Chondrocyte (in vitro differentiated cells): ENCODE measurements at places on chromosomes 3 and 15. TPM values are rescaled to one million over a fixed set of nuclear protein-coding genes. Genes with fewer than 3 reads are reported as not detected.
A peak's percentile ranks its signal among the peaks of the same experiment; 100 is the strongest.

The SMAD6 gene
- total RNA-seq: 5.2 to 29.0 TPM (median 6.6 TPM) in 3 replicates

The RNF13 gene
- 37.0 to 43.1 TPM (median 42.1 TPM) in 3 replicates for total RNA-seq

The TARS3 gene
- total RNA-seq: 10.7 to 15.1 TPM (median 12.7 TPM) in 3 replicates

The PPM1L gene
- total RNA-seq: 3.3 to 9.6 TPM (median 8.5 TPM) in 3 replicates

The SLC2A2 gene
- not detected in 3 replicates for total RNA-seq

The LINGO1 gene
- 5.1 to 12.2 TPM (median 12.0 TPM) in 3 replicates for total RNA-seq

The SLC9C1 gene
- 0.07 TPM in 1 of 3 replicates, not detected in the others for total RNA-seq

The WNT7A gene
- not detected in 3 replicates for total RNA-seq

DNA sequence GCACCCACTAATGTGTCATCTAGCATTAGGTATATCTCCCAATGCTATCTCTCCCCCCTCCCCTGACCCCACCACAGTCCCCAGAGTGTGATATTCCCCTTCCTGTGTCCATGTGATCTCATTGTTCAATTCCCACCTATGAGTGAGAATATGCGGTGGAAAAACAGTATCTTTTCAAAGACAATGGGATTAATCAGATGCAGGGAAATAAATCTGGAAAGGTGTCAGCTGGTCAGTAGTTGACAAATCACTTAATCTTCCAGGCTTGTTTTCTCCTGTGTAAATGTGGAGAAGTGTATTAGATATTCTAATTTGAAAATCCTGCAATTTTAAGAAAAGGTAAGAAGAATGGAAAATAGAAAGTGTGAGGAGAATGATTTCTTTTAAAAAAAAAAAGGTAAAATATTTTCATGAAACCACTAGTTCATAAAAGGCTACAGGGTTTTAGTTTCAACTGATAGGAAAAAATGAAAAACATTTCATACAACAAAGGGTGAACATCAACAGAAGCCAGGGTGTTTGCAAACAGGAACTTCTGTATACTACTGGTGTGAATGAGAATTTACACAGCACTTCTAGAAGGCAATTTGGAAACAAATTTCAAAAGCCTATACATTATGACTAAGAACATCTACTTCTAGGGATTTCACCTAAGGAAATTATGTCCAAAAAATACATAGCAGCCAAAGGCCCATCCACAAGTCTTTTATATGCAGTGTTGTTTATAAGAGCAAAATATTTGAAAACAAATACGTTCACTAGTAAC, 113.5 kb downstream of the CBLB start:
- no peak overlapping the region for H3K4me3 ChIP-seq
- no peak overlapping the region for H3K27ac ChIP-seq
- DNase-seq: no peak
- H3K27me3 ChIP-seq: no peaks in the 10 kb centered on the region
- peaks cover 6% of the 10 kb centered on the region for H3K4me1 ChIP-seq
- peaks cover 8% of the 10 kb centered on the region for H3K36me3 ChIP-seq

DNA sequence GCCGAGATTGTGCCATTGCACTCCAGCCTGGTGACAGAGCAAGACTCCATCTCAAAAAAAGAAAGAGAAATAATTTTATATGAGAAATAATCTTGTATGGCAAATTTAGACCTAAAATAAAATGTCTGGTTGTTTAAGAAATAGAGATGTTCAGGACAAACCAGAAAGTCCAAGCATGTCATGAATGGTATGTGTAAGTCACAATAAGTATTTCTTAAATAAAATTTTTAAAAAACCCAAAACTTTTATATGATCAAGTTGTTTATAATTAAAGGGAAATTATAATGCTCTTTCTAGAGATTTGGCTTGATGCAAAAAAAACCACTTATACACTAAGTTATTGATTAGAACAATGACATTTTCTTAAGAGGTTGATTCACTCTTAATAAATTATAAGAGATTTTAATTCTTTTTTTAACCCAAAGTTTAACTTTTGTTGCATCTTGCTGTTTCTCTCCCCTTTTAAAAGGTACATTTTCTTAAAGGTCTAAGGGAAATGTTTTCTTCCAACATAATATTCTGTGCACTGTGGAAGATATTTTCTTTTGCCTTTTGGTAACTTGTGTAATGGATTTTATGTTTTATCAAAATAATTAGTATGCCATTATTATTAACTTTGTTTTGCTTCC, 105.7 kb downstream of the RTP4 start:
- H3K4me3 ChIP-seq: no peak overlapping the region
- H3K4me1 ChIP-seq: no peaks in the 10 kb centered on the region
- no peak for DNase-seq
- no peak overlapping the region for H3K27ac ChIP-seq
- H3K27me3 ChIP-seq: peaks cover 6% of the 10 kb centered on the region
- H3K36me3 ChIP-seq: peaks cover 4% of the 10 kb centered on the region

- no peak overlapping the region for H3K27ac ChIP-seq
- H3K36me3 ChIP-seq: no peaks in the 10 kb centered on the region
- peaks cover 70% of the 10 kb centered on the region for H3K27me3 ChIP-seq
- no peak for DNase-seq
- H3K4me3 ChIP-seq: peak overlapping the region; percentile 70
These were observed 318.6 kb downstream of the FGF12 start for GRCh38 chr3:192408647-192409200.

- H3K4me3 ChIP-seq: no peak within 1 kb of the TSS
- DNase-seq: no peak
- H3K27me3 ChIP-seq: peaks cover 9% of the 10 kb centered on the region
- peaks cover 3% of the 10 kb centered on the region for H3K4me1 ChIP-seq
These were observed at the start of gene CD200R1 for GRCh38 chr3:112974894-112975293. Gene CD200R1, minus strand, starts transcription at chr3:112975103. Its CDS starts 246 bp downstream, at chr3:112974857.

- no peak overlapping the region for H3K4me3 ChIP-seq
- H3K27me3 ChIP-seq: no peaks in the 10 kb centered on the region
- peaks cover 9% of the 10 kb centered on the region for H3K4me1 ChIP-seq
- no peak overlapping the region for H3K27ac ChIP-seq
- no peak for DNase-seq
These were observed 123.2 kb downstream of the MAGI1 start for GRCh38 chr3:65915477-65915876.

GRCh38 chr15:64621056-64621455, 154.3 kb downstream of the RBPMS2 start:
- H3K4me1 ChIP-seq: peaks cover 28% of the 10 kb centered on the region
- H3K27ac ChIP-seq: no peak overlapping the region
- no peak for DNase-seq
- H3K36me3 ChIP-seq: peaks cover 4% of the 10 kb centered on the region
- no peak overlapping the region for H3K4me3 ChIP-seq
- H3K27me3 ChIP-seq: no peaks in the 10 kb centered on the region

DNA sequence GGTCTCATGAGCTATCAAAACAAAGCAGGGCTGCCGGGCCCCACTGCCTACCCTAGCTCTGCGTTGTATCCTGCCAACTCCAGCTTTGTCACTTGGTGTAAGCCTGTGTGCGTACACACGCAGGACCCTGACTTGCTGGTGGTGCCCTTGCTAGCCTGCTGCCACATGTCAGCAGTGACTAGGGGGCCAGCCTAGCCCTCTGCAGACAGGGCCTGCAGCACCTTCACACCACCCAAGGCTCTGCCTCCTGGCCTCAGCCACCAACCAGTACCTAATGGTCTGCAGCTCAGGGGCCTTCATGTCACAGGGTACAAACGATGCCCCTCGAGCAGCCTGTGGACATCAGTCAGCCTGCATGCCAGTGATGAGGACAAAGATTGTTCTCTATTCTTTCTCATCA, 30.1 kb upstream of the DUSP7 start:
- peaks cover 40% of the 10 kb centered on the region for H3K4me1 ChIP-seq
- no peaks in the 10 kb centered on the region for H3K36me3 ChIP-seq
- H3K27me3 ChIP-seq: no peaks in the 10 kb centered on the region
- no peak overlapping the region for H3K27ac ChIP-seq
- no peak overlapping the region for H3K4me3 ChIP-seq
- DNase-seq: peak; percentile 34

GRCh38 chr3:197952440-197952839, 2.5 kb downstream of the RPL35A start:
- H3K36me3 ChIP-seq: peaks cover 35% of the 10 kb centered on the region
- H3K27me3 ChIP-seq: no peaks in the 10 kb centered on the region
- peak overlapping the region; percentile 34 for H3K27ac ChIP-seq
- H3K4me1 ChIP-seq: peaks cover 56% of the 10 kb centered on the region
- peak overlapping the region; percentile 44 for H3K4me3 ChIP-seq

GRCh38 chr3:170989100-170989648, 37.3 kb downstream of the SLC2A2 start:
- peaks cover 6% of the 10 kb centered on the region for H3K4me1 ChIP-seq
- H3K36me3 ChIP-seq: peaks cover 12% of the 10 kb centered on the region
- no peak overlapping the region for H3K4me3 ChIP-seq

GRCh38 chr3:7752005-7752404, 749.6 kb upstream of the LMCD1 start:
- H3K36me3 ChIP-seq: no peaks in the 10 kb centered on the region
- H3K4me3 ChIP-seq: no peak overlapping the region
- H3K27me3 ChIP-seq: no peaks in the 10 kb centered on the region
- DNase-seq: no peak
- no peak overlapping the region for H3K27ac ChIP-seq

DNA sequence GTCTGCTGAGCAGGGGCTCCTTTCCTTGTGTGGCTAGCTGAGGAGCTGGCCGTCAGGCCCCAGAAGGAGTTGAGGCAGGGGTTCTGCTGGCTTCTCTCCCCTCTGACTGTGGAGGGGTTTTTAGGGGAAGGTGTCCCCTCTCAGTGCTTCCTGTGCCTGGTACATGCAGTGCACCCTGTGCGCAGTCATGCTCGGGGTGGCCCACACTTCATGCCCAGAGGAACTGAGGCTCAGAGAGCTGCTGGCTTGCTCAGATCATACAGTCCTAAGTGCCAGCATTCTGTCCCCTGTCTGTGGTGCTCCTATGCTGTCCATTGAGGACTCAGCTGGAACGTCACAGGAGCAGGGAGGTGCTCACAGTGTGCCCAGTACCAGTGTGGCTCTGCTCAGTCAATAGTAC, 67.9 kb upstream of the PLXNA1 start:
- H3K36me3 ChIP-seq: peaks cover 1% of the 10 kb centered on the region
- H3K4me3 ChIP-seq: no peak overlapping the region
- no peak for DNase-seq

DNA sequence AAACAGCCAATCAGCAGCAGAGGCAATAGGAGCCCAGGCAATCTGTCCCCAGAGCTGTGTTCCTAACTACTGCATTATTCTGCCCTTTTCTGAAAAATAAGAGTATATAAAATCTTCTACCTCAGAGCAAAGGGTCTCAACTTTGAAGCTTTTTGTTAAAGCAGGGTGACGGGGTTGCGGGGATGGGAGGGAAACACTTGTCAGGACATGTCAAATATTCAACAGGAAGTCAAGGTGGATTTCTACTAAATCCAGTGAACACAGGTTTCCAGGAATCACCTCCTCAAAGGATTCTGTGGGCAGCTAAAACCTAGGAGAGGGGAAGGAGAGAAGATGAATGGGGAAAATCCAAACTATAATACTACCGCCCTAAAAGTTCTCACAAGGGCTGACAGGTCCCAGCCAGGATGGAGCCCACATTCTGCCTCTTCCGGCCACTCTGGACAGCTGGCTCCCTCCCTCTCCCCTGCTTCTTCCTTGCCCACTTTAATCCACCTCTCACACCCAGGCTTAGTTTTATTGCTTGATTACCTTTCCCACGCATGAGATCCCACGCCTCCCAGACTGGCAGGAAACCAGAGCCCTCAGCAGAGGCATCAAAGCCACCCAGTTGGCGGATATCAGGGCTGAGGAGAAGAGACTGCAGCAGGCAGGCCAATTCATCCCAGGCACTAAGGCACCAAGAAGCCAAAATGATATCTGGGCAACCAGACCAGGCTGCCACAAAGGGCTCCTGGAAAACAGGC, 77.2 kb downstream of the OSBPL10 start:
- no peak overlapping the region for H3K4me3 ChIP-seq
- no peaks in the 10 kb centered on the region for H3K27me3 ChIP-seq
- H3K27ac ChIP-seq: no peak overlapping the region
- no peak for DNase-seq
- peaks cover 65% of the 10 kb centered on the region for H3K4me1 ChIP-seq

DNA sequence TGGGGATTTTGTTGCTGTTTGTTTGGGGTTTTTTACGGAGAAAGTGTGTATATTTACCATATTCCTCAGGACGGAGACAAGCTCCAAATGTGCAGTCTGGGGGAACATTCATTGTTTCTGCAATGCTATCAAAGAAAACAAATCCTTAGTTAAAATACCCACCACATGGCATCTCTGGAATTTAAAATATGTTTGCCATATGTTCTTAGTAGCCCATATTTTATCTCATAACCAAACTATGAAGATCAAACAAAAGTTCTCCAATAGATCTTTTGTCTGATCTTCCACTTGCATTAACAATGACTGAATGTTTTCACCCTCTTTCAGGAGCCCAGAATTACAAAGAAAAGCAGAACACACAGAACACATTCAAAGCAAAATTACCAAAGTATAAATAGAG, 35.3 kb downstream of the EFHB start:
- H3K36me3 ChIP-seq: no peaks in the 10 kb centered on the region
- peaks cover 11% of the 10 kb centered on the region for H3K4me1 ChIP-seq
- H3K27ac ChIP-seq: peak overlapping the region; percentile 57
- no peak for DNase-seq

GRCh38 chr3:131975047-131975446, 59.8 kb downstream of the CPNE4 start:
- no peaks in the 10 kb centered on the region for H3K36me3 ChIP-seq
- peaks cover 2% of the 10 kb centered on the region for H3K27me3 ChIP-seq
- no peak for DNase-seq
- H3K27ac ChIP-seq: no peak overlapping the region
- no peaks in the 10 kb centered on the region for H3K4me1 ChIP-seq

GRCh38 chr3:10350324-10350985, 29.5 kb upstream of the SEC13 start:
- no peaks in the 10 kb centered on the region for H3K36me3 ChIP-seq
- H3K27ac ChIP-seq: no peak overlapping the region
- peak; percentile 82 for DNase-seq

- peaks cover 5% of the 10 kb centered on the region for H3K4me1 ChIP-seq
- DNase-seq: no peak
- peaks cover 2% of the 10 kb centered on the region for H3K27me3 ChIP-seq
- H3K27ac ChIP-seq: no peak overlapping the region
- H3K36me3 ChIP-seq: no peaks in the 10 kb centered on the region
These were observed 10.9 kb upstream of the TMEM158 start for GRCh38 chr3:45236964-45237363.

GRCh38 chr3:87233805-87234204, 6.7 kb downstream of the CHMP2B start:
- no peak overlapping the region for H3K27ac ChIP-seq
- DNase-seq: no peak
- peaks cover 45% of the 10 kb centered on the region for H3K4me1 ChIP-seq
- no peak overlapping the region for H3K4me3 ChIP-seq
- no peaks in the 10 kb centered on the region for H3K27me3 ChIP-seq
- H3K36me3 ChIP-seq: peaks cover 5% of the 10 kb centered on the region
